RWPE2 (cell line): ENCODE measurements at places on chromosomes 11 and 22.

GRCh38 chr11:5688482-5688881 lies 1.1 kb upstream of the TRIM22 start:
- DNase-seq, result no peak

GRCh38 chr11:74033046-74033445 lies 24.2 kb upstream of the UCP3 start:
- DNase-seq, result no peak

GRCh38 chr11:66717925-66718319 lies 11.1 kb downstream of the SPTBN2 start:
- DNase-seq, result no peak

GRCh38 chr11:68503251-68503687 lies 42.7 kb downstream of the PPP6R3 start:
- no peak for DNase-seq

- no peak for DNase-seq
Observed at GRCh38 chr11:66388780-66389386, 17.3 kb upstream of the SLC29A2 start.

DNA sequence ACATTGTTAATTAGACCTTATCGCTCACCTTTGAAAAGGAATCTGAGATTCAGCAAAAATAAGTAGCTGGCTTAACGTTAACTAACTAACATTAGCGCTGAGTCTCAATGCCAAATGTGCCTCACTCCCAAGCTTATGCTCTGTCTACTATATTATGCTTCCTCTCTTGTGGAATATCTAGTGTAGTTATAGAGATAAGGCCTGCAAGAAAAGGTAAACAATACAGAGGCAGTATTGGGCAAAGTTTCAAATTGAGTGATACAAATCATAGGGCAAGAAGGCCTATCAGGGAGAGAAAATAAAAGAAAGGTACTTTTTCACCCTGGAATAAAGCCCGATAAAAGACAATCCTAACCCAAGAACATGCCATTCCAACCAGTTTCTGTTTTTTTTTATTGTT lies 61.6 kb upstream of the SLC17A6 start:
- no peak for DNase-seq

- DNase-seq, result no peak
Observed at GRCh38 chr22:26804911-26805539, 147.6 kb downstream of the MIAT start.

- no peak for DNase-seq
Observed at GRCh38 chr11:36229091-36229705, 60.0 kb downstream of the COMMD9 start.

DNA sequence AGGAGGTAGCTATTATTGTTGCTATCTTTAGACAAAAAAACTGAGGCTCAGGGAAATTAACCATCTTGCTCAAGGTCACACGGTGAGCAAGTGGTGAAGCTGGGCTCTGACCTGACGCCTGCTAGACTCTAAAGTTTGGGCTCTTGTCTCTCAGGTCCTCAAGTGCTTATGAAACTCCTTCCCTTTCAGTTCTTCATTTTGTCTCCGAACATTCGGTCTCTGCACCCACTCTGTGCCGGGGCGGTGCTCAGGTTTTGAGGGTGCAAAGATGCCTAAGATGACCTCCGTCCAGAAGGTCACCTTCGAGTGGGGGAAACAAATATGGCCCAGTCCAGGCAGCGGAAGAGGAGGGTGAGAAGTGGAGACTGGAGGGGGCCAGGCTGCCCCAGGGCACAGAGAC lies 16.0 kb downstream of the OVOL1 start:
- no peak for DNase-seq
